ELR (cell line): ENCODE measurements at places on chromosomes 2 and 18.

DNA sequence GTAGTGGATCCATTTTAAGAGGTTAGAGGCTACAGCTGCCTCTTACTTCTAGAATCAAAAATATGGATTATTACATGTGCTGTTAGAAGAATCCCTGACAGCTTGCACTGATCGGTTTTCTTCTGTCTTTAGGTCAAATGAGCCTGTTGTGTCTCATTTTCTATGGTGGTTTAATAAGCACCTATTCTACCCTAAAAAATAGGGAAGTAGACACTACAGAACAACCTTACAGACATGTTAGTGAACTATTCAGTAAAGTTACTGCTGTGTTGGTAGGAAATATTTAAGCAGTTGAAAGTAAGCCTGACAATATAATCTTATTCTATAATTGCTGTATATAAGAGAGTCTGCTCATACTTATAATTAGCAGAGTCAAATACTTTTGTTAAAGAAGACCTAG lies 168.5 kb upstream of the NOSTRIN start:
- no peak for DNase-seq

- DNase-seq: peak; percentile 43
These were observed 443 bp downstream of the CPSF3 start for GRCh38 chr2:9423922-9424272.

- DNase-seq: peak; percentile 58
These were observed 119.2 kb downstream of the ANKRD44 start for GRCh38 chr2:197191177-197191939.

- no peak for DNase-seq
These were observed 89.1 kb downstream of the CAMKMT start for GRCh38 chr2:44450806-44451205.

- no peak for DNase-seq
These were observed 64.0 kb downstream of the CCNT2 start for GRCh38 chr2:134982603-134983002.

GRCh38 chr2:189178726-189179569 lies 613 bp downstream of the COL5A2 start:
- peak; percentile 86 for DNase-seq

DNA sequence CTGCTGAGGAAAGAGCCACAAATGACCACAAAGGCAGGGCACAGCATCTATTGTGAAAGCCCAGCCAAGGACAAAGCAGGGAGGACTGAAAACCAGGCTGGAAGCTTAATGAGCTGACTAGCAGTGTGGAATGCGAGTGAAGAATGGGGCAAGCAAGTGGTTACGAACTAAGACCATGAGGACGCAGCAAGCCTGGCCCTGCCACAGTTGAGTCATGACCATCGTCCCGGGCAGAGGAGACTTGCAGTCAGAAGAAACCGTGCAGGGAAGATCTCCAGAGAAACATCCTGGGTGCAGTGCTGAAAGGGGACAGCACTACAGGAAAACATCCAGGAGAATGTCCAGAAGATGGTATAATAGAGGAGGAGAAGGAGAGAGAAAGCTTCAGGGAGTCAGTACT lies 120.5 kb upstream of the GYPC start:
- DNase-seq: no peak

- no peak for DNase-seq
These were observed 24.4 kb downstream of the LBH start for GRCh38 chr2:30255466-30256408.

DNA sequence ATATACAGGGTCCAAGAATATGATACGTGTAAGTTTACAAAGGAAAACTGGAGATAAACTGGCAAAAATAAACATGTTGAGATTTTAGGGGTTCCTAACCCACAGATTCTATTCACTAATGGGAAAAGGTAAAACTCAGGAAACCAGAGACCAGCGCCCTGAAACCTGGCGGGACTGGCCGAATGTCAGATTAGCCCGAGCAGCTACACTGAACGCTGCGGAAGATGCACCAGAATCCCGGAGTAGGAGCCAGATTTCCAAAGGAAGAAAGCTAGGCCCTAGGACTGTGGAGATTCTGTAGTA lies 679 bp upstream of the WDR75 start:
- DNase-seq: no peak

- DNase-seq: no peak
These were observed 157.6 kb downstream of the LPIN1 start for GRCh38 chr2:11904029-11904428.
